ENCODE measurements at places on chromosomes 3 and 15.

DNA sequence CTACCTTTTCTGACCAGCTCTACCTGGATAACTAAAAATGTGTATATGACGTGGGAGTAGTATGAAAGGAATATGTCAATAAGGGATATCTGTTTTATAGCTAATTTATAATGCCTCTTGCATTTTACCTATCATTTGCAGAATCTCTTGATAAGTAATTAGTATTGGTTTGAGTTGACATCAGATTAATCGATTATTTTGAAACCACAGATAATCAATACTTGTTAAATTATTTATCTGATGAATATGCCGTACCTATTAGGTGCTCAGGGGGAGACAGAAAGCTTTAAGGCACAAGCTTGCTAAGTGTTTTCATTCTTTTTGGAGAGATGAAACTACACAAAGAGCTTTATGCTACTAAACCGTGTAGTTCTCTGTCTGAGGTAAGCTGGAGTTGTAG is 24.3 kb downstream of the NR1D2 start:
- DNase-seq, result no peak

- DNase-seq, result no peak
Measured at GRCh38 chr3:166809520-166809919, 570.6 kb downstream of the ZBBX start.

- DNase-seq, result no peak
Measured at GRCh38 chr3:135809021-135809634, 156.4 kb upstream of the PPP2R3A start.

- DNase-seq, result no peak
Measured at GRCh38 chr15:36757189-36757814, 177.9 kb downstream of the CDIN1 start.

GRCh38 chr3:124363476-124363875 is 366.8 kb upstream of the UMPS start:
- DNase-seq, result no peak

DNA sequence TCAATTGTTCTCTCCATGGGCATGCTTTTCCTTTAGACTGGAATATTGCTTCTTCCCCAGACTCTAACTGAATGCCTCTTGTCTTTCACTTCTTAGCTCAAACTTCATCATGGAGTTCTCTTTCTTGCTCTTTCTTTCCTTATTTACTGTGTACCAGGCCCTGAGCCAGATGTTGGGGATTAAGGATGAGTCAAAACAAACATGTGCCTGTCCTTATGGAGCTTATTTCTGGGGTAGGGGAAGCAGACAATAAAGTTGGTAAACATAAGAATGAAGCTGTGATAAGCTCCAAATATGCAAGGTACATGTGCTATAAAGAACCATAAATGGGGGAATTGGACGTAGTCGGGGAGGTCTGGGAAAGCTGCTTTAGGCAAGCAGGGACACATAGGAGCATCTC is 145.8 kb downstream of the ALDH1A2 start:
- DNase-seq, result no peak

DNA sequence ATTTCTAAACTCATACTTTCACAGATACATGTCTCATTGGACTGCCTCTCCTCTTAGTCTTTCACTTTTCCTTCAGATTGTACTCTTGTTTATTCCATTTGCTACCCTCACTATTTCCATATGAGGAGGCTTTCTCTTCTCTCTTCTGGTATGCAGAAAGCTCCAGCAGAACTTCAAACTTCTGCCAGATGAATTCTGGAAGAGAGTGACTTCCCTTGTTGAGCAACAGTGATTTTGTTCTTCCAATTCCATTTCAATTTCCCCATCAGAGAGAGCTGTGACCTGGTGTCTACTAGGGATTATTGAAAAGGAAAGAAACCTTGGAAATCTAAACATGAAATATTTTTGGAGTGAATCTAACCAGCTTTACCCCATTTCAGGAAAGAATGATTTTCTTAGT is 523.2 kb upstream of the ZNF717 start:
- no peak for DNase-seq
